ENCODE measurements at places on chromosomes 2 and 18.

GRCh38 chr18:80193701-80194100, 53.6 kb downstream of the PARD6G start:
- DNase-seq: no peak

GRCh38 chr2:217978536-217979150, 24.2 kb downstream of the TNS1 start:
- no peak for DNase-seq

- no peak for DNase-seq
These were observed 633 bp upstream of the ARMC9 start for GRCh38 chr2:231197706-231198290.

- DNase-seq: no peak
These were observed 230.8 kb downstream of the SRBD1 start for GRCh38 chr2:45380131-45380836.

DNA sequence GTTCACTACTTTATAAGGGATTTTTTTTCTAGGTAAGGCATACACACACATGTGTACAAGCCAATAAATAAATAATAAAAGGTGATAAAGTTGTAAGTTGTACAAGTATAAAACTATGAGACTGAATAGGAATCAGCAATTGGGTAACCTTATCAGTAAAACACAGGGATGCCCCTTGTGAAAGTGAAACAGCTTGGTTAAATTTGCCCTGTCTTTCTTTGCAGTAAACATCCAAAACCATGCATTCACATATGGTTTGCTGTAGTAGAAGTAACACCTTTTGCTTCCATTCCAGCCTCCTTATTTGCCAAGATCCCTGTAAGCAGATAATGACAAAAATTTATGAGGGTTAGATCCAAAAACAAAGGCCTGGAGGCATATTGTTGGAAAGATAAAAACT, 44.3 kb upstream of the NEUROD1 start:
- no peak for DNase-seq

DNA sequence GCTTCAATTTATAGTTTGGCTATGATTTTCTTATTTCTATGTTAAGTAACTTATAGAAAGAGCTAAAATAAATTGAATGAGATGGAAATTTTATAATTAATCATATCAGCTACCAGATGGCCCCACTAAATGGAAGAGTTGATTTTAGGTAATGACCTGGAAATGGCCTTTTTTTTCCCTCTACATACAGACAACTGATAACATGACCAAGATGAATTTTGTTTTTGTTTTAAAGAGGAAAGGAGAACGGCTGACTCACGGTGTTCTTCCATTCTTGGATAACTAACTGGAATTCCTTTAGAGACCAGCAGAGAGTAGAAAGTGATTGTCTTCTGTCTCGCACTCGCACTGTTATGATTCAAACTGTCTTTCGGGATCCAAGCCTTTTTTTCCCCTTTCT, 91.0 kb downstream of the TMEM185B start:
- no peak for DNase-seq

GRCh38 chr2:20378341-20378740, 27.7 kb upstream of the PUM2 start:
- no peak for DNase-seq

- peak; percentile 81 for DNase-seq
These were observed 9.0 kb upstream of the TMBIM1 start for GRCh38 chr2:218301176-218301819.
